ENCODE measurements at places on chromosomes 7 and 10. TPM values are rescaled to one million over a fixed set of nuclear protein-coding genes. Genes with fewer than 3 reads are reported as not detected.

HHEX gene
- 0.27 TPM for total RNA-seq

MRLN gene
- total RNA-seq: not detected

HOXA4 gene
- not detected for total RNA-seq

SLC26A3 gene
- total RNA-seq: not detected

GRCh38 chr10:24456322-24456721 is 247.4 kb downstream of the KIAA1217 start:
- no peak overlapping the region for H3K4me3 ChIP-seq
- H3K4me1 ChIP-seq: peaks cover 3% of the 10 kb centered on the region
- DNase-seq: no peak
- H3K36me3 ChIP-seq: no peaks in the 10 kb centered on the region
- H3K27me3 ChIP-seq: peaks cover 4% of the 10 kb centered on the region

DNA sequence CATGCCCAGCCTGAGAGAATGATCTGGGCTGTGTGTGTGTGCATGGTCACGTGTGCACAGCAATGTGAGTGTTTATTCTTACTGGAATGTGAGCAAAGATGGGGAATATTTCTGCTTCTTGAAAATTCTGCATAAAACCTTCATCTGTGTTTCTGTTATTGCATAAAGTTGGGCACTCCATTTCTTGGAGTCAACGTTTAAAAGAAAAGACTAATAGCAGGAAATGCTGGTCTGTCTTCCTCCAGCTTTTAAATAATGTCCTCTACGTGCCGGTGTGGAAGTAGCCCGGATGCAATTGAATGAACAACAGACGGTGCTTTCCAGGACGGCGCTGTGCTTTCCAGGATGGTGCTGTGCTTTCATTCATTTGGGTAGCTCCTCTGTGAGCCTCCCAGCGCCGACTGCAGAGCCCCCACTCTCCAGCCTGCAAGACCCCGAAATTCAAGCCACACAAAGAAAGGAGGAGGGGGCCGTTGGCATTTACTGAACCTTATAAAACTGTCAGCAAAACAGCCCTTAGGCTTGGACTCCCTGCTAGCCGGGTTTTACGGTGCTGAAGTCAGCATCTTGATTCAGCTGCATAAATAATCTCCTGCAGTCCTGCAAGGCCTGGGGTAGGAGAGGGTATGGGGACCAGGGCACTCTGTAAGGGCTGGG is 158.2 kb upstream of the PRKCQ start:
- H3K27ac ChIP-seq: no peak overlapping the region
- no peak for DNase-seq
- peaks cover 5% of the 10 kb centered on the region for H3K27me3 ChIP-seq
- no peak overlapping the region for H3K4me3 ChIP-seq
- H3K36me3 ChIP-seq: no peaks in the 10 kb centered on the region
- H3K4me1 ChIP-seq: no peaks in the 10 kb centered on the region

DNA sequence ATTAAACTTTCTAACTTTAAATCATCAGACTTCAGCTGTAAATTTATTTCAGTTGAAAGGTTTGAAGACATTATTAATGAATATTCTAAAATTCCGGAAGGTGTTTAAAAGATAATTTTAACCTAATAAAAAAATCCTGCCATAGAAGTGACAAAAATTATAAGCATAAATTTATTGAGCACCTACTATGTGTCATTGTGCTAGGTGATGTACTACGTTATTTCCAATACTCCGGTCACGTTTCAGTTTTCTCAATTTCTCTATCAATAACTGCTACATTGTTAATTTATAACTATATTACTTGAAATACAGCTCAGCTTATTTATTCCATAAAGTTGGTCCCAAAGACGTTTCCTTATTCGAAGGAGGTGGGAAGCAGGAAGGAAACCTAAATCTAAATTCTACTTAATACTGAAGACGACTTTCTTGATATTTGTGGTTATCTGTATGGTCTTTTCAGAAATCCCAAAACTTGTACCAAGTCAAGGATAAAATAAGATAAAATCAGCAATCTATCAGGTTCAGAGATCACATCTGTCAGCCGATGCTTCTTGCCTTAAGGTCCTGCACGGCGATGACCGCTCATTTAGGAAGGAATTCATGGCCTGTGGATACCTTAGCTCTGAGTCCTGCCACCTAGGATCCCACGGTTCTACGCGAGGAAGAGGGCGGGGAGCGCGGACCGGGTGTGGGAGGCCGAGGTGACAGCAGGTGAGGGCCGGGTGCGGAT is 1.2 kb upstream of the ZEB1 start:
- no peaks in the 10 kb centered on the region for H3K27me3 ChIP-seq
- peaks cover 11% of the 10 kb centered on the region for H3K4me1 ChIP-seq

- H3K27ac ChIP-seq: no peak overlapping the region
- H3K27me3 ChIP-seq: peaks cover under 1% of the 10 kb centered on the region
- H3K4me3 ChIP-seq: no peak overlapping the region
- no peaks in the 10 kb centered on the region for H3K4me1 ChIP-seq
- DNase-seq: no peak
- H3K36me3 ChIP-seq: no peaks in the 10 kb centered on the region
These were observed 5.9 kb upstream of the UTF1 start for GRCh38 chr10:133224076-133224475.

DNA sequence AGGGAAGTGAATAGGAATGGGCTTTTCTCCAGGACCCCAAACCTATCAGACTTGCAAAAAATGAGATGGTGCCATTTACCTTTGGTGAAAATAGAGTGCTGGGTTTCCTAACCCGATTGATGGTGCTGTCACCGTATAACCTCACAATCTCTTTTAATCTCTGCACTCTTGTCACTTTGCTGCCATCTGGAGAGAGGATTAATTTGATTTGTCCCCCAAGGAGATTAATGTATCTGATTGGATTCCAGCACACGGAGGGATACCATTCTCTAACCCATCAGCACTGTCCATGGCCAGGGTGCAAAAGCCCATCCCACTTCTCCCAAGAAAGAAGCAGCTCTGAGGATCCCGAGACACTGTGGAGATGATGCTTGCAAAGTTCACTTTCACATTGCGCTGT is 86.3 kb upstream of the NFE2L3 start:
- H3K36me3 ChIP-seq: no peaks in the 10 kb centered on the region
- H3K27me3 ChIP-seq: no peaks in the 10 kb centered on the region
- no peak overlapping the region for H3K4me3 ChIP-seq

GRCh38 chr10:78620985-78621799 is 447.6 kb upstream of the ZMIZ1 start:
- H3K4me3 ChIP-seq: no peak overlapping the region
- no peak overlapping the region for H3K27ac ChIP-seq
- H3K36me3 ChIP-seq: no peaks in the 10 kb centered on the region
- no peaks in the 10 kb centered on the region for H3K4me1 ChIP-seq
- no peaks in the 10 kb centered on the region for H3K27me3 ChIP-seq

DNA sequence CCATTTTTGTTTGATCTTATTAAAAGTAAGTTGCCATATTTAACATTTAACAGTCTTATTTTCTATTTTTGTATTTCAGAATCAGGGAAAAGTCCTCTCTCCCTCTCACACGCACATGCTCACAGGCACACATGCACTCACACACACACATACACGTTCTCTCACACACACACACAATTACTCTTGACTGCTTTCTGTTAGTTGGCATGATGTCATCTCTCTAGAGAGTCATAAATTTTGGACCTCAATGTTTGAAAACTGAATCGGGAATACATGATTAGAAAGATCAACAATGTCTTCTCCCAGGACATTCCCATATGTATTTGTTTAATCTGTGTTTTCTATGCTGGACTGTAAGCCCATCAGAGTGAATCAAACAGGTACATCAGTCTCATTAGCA is 165.7 kb upstream of the AHR start:
- H3K27me3 ChIP-seq: no peaks in the 10 kb centered on the region
- no peak overlapping the region for H3K4me3 ChIP-seq
- H3K36me3 ChIP-seq: no peaks in the 10 kb centered on the region
- H3K27ac ChIP-seq: no peak overlapping the region

- peaks cover 5% of the 10 kb centered on the region for H3K4me1 ChIP-seq
- no peak for DNase-seq
- no peaks in the 10 kb centered on the region for H3K27me3 ChIP-seq
- no peaks in the 10 kb centered on the region for H3K36me3 ChIP-seq
These were observed 41.2 kb downstream of the CH25H start for GRCh38 chr10:89165923-89166322.

GRCh38 chr7:16967300-16967811 is 85.6 kb upstream of the AGR3 start:
- no peak overlapping the region for H3K27ac ChIP-seq
- no peak overlapping the region for H3K4me3 ChIP-seq
- DNase-seq: no peak
- no peaks in the 10 kb centered on the region for H3K27me3 ChIP-seq
- H3K4me1 ChIP-seq: no peaks in the 10 kb centered on the region

GRCh38 chr7:22204312-22204711 is 152.6 kb downstream of the RAPGEF5 start:
- DNase-seq: no peak
- H3K27me3 ChIP-seq: no peaks in the 10 kb centered on the region
- no peaks in the 10 kb centered on the region for H3K4me1 ChIP-seq
- H3K27ac ChIP-seq: no peak overlapping the region
- H3K4me3 ChIP-seq: no peak overlapping the region

DNA sequence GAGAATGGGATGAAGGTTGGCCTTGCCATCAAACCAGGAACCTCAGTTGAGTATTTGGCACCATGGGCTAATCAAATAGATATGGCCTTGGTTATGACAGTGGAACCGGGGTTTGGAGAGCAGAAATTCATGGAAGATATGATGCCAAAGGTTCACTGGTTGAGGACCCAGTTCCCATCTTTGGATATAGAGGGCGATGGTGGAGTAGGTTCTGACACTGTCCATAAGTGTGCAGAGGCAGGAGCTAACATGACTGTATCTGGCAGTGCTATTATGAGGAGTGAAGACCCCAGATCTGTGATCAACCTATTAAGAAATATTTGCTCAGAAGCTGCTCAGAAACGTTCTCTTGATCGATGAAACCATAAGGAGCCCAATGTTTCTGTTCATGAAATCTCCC is 637 bp downstream of the RPEL1 start:
- no peaks in the 10 kb centered on the region for H3K36me3 ChIP-seq
- H3K27ac ChIP-seq: no peak overlapping the region
- H3K27me3 ChIP-seq: no peaks in the 10 kb centered on the region
- H3K4me1 ChIP-seq: no peaks in the 10 kb centered on the region

- H3K4me3 ChIP-seq: no peak overlapping the region
- no peak overlapping the region for H3K27ac ChIP-seq
- no peaks in the 10 kb centered on the region for H3K36me3 ChIP-seq
- no peaks in the 10 kb centered on the region for H3K27me3 ChIP-seq
- H3K4me1 ChIP-seq: no peaks in the 10 kb centered on the region
- no peak for DNase-seq
These were observed 45.3 kb upstream of the BAMBI start for GRCh38 chr10:28631896-28632583.

DNA sequence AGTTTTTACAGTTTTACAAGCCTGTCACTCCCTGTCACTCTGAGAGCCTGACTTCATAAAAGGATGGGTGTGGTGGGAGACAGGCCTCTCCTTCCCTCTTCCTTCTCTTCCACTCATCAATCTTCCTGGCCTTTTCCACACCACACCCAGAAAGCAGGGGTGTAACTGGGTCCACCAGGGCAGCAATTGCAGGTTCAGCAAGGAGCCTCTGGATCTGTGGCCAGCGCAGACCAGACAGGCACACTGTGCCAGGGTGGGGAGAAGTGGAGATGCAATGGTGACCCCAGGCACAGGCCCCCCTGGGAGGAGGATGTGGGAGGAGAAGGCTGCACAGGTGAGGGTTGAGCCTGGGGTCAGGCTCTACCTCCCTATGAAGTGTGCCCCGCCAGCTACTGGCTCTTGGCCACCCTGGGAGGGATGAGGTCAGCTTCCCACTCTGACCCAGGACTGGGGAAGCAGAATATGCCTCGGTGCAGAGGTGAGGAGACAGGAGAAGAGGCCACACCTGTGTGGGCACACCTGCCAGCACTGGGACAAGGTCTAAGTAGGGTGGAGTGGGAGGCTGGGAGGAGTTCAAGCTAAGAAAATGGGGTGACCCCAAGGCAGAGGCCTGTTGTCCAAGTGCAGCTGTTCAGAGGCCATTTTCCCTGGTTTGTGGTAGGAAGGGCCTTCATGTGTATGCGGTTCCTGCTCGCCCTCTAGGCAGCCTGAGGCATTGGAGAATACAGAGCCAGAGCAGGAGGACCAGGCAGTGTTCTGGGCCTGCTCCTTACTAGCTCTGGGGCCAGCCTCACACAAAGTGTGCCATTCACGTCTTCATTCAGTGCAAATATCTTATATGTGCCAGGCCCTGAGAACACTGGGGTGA is 20.2 kb upstream of the TMEM72 start:
- no peaks in the 10 kb centered on the region for H3K4me1 ChIP-seq
- no peak for DNase-seq
- no peaks in the 10 kb centered on the region for H3K36me3 ChIP-seq
- H3K27ac ChIP-seq: no peak overlapping the region
- H3K27me3 ChIP-seq: no peaks in the 10 kb centered on the region
- H3K4me3 ChIP-seq: no peak overlapping the region

GRCh38 chr7:37211097-37211880 is 237.4 kb downstream of the ELMO1 start:
- H3K27ac ChIP-seq: no peak overlapping the region
- no peaks in the 10 kb centered on the region for H3K27me3 ChIP-seq
- no peak overlapping the region for H3K4me3 ChIP-seq
- H3K4me1 ChIP-seq: no peaks in the 10 kb centered on the region
- no peak for DNase-seq

- H3K27ac ChIP-seq: peak overlapping the region; percentile 98
- no peak for DNase-seq
- H3K4me3 ChIP-seq: peak overlapping the region; percentile 99
- no peaks in the 10 kb centered on the region for H3K36me3 ChIP-seq
These were observed 382 bp upstream of the MBLAC1 start for GRCh38 chr7:100126239-100126930.

DNA sequence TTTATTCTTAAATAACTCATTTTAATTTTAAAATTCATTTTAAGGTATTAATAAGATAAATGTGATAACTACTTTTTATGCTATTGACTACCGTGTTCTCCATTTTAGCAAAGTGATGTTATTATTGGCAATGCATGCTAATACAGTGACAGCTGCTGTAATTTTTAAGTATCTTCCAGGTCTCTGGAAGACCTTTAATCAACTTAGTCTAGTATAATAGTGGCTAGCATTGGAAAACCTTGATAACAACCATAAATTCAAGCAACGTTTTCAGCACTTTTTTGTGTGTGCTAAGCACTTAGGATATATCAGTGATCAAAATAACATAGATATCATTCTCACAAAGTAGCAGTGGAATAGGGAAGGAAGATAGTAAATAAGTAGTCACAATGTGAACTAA is 230.9 kb upstream of the MAGI2 start:
- no peaks in the 10 kb centered on the region for H3K36me3 ChIP-seq
- no peaks in the 10 kb centered on the region for H3K4me1 ChIP-seq
- no peaks in the 10 kb centered on the region for H3K27me3 ChIP-seq
- no peak for DNase-seq
- H3K27ac ChIP-seq: no peak overlapping the region

GRCh38 chr7:44383566-44383965 is 58.2 kb upstream of the CAMK2B start:
- H3K4me1 ChIP-seq: no peaks in the 10 kb centered on the region
- DNase-seq: no peak
- H3K4me3 ChIP-seq: no peak overlapping the region
- no peaks in the 10 kb centered on the region for H3K27me3 ChIP-seq

DNA sequence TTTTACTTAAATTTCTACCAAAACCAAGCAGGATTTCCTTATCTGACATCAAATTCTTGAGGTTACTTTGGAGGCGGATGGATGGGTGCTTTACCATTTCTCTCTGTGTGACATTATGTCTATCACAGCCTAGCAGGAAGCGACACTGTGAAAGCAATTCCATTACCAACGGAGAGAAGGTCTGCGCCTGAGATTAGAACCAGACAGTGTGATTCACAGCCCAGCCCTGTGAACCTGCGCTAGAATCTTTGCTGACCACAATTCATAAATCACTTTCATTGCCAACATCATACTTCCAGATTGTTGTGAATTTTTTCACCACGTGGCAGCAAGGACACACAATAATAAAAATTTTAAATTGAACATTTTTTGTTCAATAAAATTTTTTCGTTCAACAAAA is 126.5 kb downstream of the CUBN start:
- no peaks in the 10 kb centered on the region for H3K27me3 ChIP-seq
- peak; percentile 62 for DNase-seq
- no peak overlapping the region for H3K4me3 ChIP-seq
- H3K27ac ChIP-seq: peak overlapping the region; percentile 67
- peaks cover 45% of the 10 kb centered on the region for H3K4me1 ChIP-seq
